Thoracic aorta (tissue), 2 donors: ENCODE measurements at places on chromosomes 3 and 15.

DNA sequence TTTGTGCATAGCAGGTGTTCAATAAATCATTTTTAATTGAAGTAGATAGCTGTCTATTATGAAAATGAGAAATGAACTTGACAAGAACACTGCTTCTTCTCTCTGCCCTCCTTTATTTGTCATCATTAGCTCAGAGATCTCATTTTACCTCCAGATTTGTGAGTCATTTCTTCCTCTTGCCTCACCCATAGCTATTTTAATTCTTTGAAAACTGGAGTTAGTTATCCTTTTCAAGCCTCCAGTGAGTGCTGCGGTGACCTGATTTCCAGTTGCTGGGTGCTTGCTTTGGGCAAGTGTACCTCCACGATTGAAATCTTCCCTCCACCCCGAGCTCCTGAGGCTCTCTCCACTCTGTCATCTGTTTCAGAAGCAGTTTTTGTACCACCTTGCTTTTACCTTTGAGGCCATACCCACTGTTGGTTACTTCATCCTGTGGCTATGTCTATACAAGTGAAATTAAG lies 114.6 kb downstream of the NFKBIZ start:
- no peak for DNase-seq

GRCh38 chr3:10666621-10667020 lies 149.4 kb upstream of the SLC6A11 start:
- no peak for DNase-seq

- DNase-seq = no peak
Measured at GRCh38 chr3:187183903-187184302, 13.4 kb upstream of the RTP1 start.

DNA sequence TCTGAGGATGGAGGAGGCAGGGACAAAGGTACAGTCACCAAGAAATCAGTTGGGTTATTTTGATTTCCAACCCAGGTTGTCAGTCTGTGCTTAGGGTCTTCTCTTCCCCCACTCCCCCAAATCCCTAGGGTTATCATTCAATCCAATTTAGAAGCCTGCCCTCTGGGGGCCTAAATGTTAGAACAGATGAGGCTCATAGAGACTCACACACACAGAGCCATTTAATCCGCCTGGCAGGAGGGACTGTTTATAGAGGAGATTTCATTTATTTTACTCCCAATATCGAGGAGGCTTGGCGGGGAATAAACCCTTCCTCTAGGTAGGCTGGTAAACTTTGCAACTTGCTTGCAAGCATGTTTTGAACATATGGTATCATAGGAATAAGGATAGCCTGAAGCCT lies 52.8 kb downstream of the RHCG start:
- DNase-seq = no peak

GRCh38 chr15:93018574-93018973 lies 70.4 kb downstream of the RGMA start:
- no peak for DNase-seq

GRCh38 chr3:194397757-194398312 lies 1.2 kb downstream of the GP5 start:
- DNase-seq = no peak

DNA sequence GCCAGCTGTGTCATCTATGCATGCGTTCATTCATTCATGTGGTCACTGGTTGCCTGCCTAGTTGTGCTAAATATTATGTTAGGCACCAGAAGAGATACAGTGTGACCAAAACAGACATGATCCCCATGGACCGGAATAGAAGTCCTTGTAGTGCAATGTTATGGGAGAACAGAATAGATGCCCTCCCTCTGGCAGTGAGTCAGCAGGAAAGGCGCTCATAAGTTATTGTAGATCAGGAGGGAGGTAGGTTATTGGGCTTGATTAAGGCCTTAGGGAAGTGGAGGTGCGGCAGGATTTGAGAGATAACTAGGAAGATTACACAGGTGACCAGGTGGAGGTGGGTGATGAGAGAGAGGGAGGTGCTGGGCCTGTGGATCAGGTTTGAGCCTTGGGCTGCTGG lies 5.2 kb downstream of the MCTP2 start:
- no peak for DNase-seq

GRCh38 chr3:128276577-128277183 lies 123.4 kb downstream of the EEFSEC start:
- no peak for DNase-seq

DNA sequence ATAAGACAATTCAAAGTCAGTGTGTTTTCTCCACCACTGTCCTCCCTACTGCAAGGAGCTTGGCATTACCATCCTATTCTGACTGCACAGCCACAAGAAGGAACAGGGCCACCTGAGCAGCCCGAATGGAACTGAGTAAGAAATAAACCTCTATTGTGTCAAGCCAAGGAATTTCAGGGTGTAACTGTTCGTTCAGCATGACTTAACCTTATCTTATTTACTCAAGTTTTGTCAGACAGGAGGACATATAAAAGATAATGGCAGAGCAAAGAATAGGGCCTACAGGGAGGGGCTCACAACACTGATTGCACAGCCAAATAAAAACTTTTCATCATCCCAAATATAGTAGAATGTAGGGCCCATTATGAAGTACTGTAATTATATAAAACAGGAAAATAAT lies 236.1 kb downstream of the NEK10 start:
- no peak for DNase-seq

- DNase-seq = no peak
Measured at GRCh38 chr15:69591905-69592508, 139.4 kb downstream of the RPLP1 start.

DNA sequence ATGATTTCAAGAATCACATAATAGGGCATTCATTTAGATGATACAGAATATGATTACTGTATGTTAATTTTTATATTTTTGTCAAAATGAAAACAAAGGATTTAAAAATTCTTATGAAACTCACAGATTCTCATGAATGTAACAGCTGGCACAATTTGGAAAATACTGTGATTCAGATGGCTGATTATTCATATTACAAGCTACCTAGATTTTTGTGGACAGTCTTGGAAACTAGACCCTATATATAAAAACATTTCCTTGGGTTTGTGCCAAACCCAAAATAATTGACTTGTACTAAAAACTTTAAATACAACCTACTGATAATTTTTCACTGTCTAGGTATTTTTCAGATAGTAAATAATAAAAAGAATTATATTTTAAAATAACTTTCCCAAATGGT lies 26.2 kb downstream of the ZBED2 start:
- DNase-seq = no peak

- DNase-seq = no peak
Measured at GRCh38 chr15:88661041-88661700, 22.4 kb downstream of the ISG20 start.

GRCh38 chr3:40137591-40138295 lies 171.8 kb upstream of the EIF1B start:
- no peak for DNase-seq
